Esophagus squamous epithelium (tissue), 5 donors: ENCODE measurements at places on chromosomes 2 and 18.

- H3K27me3 ChIP-seq = no peaks in the 10 kb centered on the region
- H3K4me3 ChIP-seq = no peak overlapping the region
- H3K4me1 ChIP-seq = peaks cover 11% of the 10 kb centered on the region
Observed at GRCh38 chr2:172198908-172199307, 96.2 kb upstream of the DLX2 start.

DNA sequence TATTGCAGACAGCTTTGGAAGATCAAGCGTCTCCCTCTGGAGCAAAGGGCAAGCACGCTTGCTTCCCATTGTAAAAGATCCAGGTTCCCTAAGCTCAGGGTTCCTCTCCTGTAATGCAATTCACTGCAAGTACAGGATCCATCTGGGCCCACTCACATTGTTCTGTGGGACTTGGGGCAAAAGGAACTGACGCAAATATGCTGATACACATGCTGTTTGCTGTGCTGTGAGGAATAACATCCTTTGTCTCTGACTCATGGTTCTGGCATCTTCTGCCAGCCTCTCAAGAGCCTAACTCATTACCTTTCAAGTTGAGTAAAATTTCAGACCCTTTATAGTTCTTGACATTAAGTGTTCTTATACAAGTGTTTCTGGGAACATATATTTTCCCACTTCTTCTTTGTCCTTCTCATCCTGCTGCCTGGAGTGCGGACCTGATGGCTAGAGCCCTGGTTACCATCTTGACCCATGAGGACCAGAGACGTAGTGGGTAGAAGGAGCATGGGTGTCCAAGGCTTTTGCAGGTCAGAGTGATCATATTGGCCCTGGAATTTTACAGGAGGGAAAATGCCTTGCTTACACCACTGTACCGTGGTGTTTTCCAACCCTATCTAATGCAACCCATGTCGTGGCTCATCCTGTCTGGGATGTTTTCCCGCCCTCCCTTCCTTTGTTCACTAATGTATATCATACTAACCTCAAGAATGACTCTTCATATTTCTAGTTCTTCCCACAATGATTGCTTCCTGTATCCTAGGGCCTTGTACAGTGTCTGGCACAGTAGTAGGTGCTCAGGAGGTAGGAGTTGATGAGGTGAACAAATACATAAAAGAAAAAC is 145.7 kb upstream of the GLI2 start:
- no peak overlapping the region for H3K27ac ChIP-seq
- no peak overlapping the region for H3K4me3 ChIP-seq
- no peaks in the 10 kb centered on the region for H3K36me3 ChIP-seq
- no peaks in the 10 kb centered on the region for H3K27me3 ChIP-seq

DNA sequence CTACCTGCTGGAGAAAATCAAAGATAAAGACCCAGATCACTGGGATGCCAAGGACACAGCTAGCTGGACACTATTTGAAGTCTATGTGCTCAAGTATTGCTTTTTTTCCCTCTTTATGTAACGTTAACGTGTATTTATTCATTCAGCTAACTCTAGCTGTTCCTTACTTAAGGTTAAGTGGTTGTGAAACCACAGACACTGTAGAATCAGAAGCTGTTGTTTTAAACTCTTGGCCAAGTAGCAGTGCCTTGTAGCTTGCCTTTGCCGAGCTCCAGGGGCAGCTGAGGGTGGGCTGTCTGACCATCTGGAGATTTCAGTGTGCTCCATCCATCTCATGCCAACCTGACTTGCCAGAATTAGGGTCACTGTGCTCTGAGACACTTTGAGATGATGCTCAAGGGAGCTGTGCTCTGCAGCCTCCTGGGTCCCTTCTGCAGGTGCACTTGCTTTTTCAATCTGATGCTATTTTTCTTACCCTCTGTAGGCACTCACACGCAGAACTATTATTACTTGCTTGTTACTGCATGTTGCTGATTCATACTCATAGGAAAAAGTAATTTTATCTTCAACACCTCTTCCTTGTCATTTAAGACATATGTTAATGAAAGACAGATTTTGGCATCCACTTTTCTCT is 116.2 kb downstream of the METTL8 start:
- DNase-seq = no peak
- H3K36me3 ChIP-seq = no peaks in the 10 kb centered on the region
- H3K4me3 ChIP-seq = no peak overlapping the region
- no peaks in the 10 kb centered on the region for H3K27me3 ChIP-seq
- peaks cover 25% of the 10 kb centered on the region for H3K4me1 ChIP-seq
- no peak overlapping the region for H3K27ac ChIP-seq

DNA sequence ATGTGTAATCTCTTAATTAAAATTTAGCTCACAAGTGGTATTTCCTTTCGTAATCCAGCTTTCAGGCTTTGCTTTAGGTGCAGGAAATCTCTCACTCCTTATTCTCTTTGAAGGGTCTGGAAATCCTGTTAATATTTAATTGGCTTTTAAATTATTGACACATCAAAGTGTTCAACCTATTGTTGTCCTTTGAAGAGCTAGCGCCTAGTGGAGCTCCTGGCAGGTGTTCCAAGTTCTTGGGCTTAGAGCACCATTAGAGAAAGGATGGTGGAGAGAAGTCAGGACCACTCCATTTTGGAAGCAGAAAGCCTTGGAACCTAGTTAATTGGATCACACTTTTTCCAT is 92.4 kb downstream of the CABLES1 start:
- no peak overlapping the region for H3K4me3 ChIP-seq
- no peaks in the 10 kb centered on the region for H3K27me3 ChIP-seq
- no peaks in the 10 kb centered on the region for H3K36me3 ChIP-seq
- no peak for DNase-seq
- peak overlapping the region; percentile 51 for H3K27ac ChIP-seq
- H3K4me1 ChIP-seq = peaks cover 85% of the 10 kb centered on the region

DNA sequence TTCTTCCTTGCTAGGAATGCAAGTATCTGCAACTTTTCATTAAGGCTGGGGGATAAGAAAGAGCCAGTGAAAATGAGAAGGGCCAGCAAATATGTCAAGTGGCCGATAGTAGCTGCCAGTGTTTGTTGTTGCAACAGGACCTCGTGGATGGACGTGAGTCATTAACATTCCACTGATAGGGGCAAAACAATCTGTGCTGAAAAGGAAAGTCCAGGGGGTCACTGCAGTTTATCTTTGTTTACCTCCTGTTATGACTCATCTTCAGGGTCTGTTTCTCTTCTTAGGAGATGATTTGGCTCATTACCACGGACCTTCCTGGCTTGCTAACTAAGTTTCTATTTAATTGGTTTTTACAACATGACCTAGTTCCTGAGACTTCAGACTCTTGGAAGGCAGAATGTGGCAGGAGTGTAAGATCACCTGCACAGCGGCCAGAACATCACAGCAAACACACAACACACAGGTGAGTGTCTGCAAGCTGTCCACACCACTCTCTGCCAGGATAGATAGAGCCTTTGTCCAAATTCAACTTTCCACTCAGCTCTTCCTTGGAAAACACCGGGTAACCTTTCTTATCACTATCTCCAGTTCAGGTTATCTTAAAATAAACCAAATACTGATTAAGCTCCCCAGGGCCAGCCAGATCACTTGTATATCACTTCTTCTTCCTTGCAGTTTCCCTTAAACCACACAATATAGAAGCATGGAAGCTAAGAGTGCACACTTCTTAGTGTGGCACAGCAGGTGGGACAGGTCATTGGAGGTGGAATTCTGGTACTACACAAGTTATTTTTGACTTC is 157.5 kb upstream of the LMAN1 start:
- H3K27me3 ChIP-seq = no peaks in the 10 kb centered on the region
- no peak overlapping the region for H3K4me3 ChIP-seq
- H3K27ac ChIP-seq = no peak overlapping the region

DNA sequence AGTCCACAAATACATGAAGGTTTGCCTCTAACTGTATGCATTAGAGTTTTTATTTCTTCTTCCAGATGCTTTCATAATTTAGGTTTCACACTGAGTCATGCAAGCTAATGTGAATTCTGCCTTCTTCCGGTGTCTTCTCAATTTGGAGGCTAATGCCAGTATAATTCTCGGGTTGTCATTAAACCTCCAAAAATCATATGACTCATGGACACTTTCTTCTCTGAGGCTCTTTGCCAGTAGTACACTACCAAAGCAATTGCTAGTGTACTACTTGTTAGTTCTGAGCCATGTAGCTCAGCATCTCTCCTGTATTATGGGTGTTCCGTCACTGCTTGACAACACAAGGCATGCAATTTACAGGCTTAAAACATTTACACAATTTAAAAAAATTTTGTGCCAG is 137.1 kb downstream of the VWC2L start:
- no peaks in the 10 kb centered on the region for H3K4me1 ChIP-seq
- DNase-seq = no peak
- H3K4me3 ChIP-seq = no peak overlapping the region
- H3K36me3 ChIP-seq = no peaks in the 10 kb centered on the region
- H3K27me3 ChIP-seq = no peaks in the 10 kb centered on the region

DNA sequence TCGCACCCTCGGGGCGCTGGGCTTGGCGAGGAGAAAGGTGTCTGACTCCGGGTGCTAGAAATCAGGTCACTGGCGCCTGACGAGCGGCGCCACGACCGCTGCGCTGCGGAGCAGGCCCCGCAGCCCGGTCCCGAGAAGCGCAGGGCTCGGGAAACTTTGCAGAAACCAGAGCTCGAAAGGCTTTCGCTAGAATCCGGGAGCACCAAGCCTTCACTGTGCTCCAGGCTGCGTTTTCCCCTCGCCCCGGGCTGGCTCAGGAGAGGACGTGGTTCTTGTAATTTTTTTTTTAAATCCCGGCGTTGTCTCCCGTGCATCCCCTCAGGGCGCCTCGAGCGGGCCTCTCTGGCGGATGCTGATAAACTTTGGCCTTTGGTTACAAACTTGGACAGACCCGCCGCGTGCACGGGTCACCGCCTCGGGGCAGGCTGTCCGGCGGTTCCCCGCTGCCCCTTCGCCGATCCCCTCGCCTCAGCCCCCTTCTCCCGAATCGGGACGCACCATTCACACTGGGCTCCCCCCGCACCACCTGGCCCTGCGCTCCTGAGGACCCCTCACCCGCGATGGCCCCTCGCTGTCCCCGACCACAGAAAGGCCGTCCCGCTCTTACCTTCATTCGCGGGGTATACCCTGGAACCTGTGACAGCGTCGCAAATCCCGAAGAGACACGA is 419 bp downstream of the EPHA4 start:
- no peak for DNase-seq
- H3K4me1 ChIP-seq = peaks cover 54% of the 10 kb centered on the region
- no peaks in the 10 kb centered on the region for H3K27me3 ChIP-seq

DNA sequence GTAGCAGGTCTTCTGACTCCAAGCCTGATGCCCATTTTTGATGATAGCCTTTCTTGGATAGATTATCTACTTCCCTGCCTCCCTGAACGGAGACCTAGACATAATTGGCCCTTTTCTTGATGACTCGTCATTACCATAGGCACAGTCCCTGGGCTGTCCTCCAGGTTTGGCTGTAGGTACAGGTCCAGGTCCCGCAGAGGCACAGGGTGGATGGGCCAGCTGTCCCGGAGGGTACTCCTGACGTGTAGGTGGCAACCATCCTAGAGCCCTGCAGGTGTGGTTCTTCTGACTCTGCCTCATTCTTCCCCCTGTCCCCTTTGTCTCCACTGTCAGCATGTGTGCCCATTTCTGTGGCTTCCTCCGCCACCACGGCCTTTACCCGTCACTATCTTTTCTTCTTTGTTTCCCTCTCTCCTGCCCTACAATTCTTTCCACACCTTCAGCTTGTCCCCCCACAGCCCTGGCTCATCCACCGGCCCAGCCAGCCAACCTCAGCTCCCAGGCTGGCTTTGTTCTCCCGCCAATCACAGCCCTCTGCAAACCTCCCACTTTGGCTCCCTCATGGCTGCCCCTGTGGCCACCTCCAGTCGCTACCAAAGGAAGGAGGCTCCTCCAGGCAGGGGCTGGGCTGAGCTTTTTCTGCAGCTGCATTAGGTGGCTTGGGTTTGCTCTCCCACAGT is 102.8 kb downstream of the SMAD7 start:
- H3K27ac ChIP-seq = peak overlapping the region; percentile 61
- H3K27me3 ChIP-seq = no peaks in the 10 kb centered on the region
- H3K4me1 ChIP-seq = peaks cover 23% of the 10 kb centered on the region
- DNase-seq = no peak
- no peak overlapping the region for H3K4me3 ChIP-seq
- no peaks in the 10 kb centered on the region for H3K36me3 ChIP-seq

DNA sequence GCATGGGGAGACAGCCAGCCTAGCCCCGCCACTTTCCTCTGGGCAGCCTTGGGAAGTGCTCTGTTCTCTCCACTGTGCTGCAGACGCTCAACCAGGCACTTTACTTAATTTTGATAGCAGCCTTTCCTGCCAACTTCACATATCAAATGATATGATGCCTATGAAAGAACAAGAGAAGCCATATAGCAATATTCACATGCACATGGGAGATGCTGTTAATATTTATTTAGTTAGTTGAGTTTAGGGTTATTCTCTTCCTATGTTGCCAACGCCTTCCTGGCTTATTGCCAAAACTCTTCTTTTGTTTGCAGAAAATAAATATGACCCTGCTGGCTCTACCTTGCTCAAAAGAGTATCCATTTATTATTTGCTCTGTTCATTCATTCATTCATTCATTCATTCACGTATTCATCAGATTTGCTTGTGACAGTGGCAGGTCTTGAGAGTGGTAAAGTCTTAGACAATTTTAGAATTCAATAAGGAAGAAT is 99.3 kb downstream of the GATA6 start:
- H3K4me1 ChIP-seq = no peaks in the 10 kb centered on the region
- no peak for DNase-seq
- H3K27ac ChIP-seq = no peak overlapping the region
- H3K27me3 ChIP-seq = no peaks in the 10 kb centered on the region

DNA sequence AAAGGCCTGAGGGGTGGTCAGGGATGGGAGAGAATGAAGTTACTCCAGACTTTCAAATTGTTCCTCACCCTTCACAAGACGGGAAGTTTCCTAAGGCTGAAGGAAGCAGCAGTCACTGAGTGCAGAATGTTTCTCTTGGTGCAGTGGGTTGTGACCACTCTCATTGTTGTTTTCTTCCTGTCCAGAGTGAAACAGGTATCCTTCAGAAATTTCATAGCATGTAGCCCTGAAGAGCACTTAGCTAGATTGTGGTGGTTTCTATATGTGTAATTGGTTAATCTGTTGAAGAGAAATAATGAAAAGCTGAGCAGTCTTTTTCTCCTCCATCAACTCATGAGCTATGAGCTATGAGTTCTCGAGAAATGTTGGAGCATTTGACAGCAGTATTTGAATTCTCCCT is 96.8 kb downstream of the GPD2 start:
- no peak overlapping the region for H3K4me3 ChIP-seq
- H3K4me1 ChIP-seq = no peaks in the 10 kb centered on the region
- H3K36me3 ChIP-seq = peaks cover 19% of the 10 kb centered on the region
- H3K27ac ChIP-seq = no peak overlapping the region
- H3K27me3 ChIP-seq = no peaks in the 10 kb centered on the region

GRCh38 chr2:382728-383022 is 94.8 kb upstream of the ALKAL2 start:
- no peak overlapping the region for H3K27ac ChIP-seq
- no peaks in the 10 kb centered on the region for H3K27me3 ChIP-seq
- H3K4me3 ChIP-seq = no peak overlapping the region
- no peak for DNase-seq
- no peaks in the 10 kb centered on the region for H3K36me3 ChIP-seq

GRCh38 chr2:224799691-224800090 is 83.5 kb upstream of the CCDC195 start:
- H3K27ac ChIP-seq = no peak overlapping the region
- no peak for DNase-seq
- no peaks in the 10 kb centered on the region for H3K27me3 ChIP-seq
- H3K36me3 ChIP-seq = no peaks in the 10 kb centered on the region

- peaks cover 8% of the 10 kb centered on the region for H3K4me1 ChIP-seq
- H3K27me3 ChIP-seq = no peaks in the 10 kb centered on the region
- no peak overlapping the region for H3K27ac ChIP-seq
- no peak for DNase-seq
Observed at GRCh38 chr18:77059294-77059916, 73.2 kb downstream of the MBP start.
